ENCODE measurements at places on chromosomes 13 and 19.

- no peaks in the 10 kb centered on the region for H3K4me1 ChIP-seq
- no peak overlapping the region for H3K27ac ChIP-seq
- DNase-seq, result no peak
- H3K4me3 ChIP-seq, result no peak overlapping the region
These were observed 57.0 kb downstream of the RBM26 start for GRCh38 chr13:79349011-79349410.

DNA sequence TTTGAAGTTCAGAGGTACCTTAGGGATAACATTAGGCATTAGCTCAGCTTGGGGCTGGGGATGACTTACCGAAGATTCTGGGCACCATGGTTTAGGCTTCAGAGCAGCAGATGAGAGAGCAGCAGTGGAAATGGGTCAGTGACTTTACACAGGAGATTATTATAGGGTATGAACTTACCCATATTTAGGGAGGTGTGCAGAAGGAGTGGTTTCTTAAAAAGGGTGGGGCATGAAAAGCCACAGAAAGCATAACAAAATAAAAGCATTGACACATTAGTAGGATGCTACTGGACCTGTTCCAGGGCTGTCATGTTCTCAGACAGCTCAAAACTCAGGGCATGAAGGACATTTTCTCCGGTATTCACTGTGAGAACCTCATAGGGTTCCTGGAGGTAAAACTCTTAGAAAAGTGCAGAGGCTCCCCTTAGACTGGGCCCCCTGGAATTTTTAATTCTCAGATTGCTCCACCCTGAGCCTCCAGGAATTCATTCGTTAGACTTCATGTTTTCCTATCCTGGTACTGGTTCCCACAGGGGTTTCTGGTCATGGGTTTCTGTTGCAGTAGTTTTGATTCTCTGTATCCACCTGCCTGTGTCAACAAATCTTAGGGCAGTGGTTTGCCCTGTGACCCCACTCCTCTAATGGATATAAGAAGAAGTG, 20.7 kb downstream of the IGFL1 start:
- no peak for DNase-seq
- no peak overlapping the region for H3K4me3 ChIP-seq
- H3K4me1 ChIP-seq, result no peaks in the 10 kb centered on the region
- no peaks in the 10 kb centered on the region for H3K36me3 ChIP-seq

DNA sequence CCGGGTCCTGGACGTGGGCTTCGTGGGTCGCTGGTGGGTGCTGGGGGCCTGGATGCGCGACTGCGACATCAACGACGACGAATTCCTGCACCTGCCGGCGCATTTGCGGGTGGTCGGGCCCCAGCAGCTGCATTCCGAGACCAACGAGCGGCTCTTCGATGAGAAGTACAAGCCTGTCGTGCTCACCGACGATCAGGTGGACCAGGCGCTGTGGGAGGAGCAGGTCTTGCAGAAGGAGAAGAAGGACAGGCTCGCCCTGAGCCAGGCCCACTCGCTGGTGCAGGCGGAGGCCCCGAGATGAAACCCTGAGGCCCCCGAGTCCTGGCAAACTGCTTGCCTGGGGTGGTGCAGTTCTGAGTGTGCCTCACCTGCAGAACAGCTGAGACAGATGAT, 787 bp downstream of the TIMM29 start:
- peaks cover 10% of the 10 kb centered on the region for H3K27me3 ChIP-seq
- no peaks in the 10 kb centered on the region for H3K36me3 ChIP-seq
- DNase-seq, result no peak
- peaks cover 3% of the 10 kb centered on the region for H3K4me1 ChIP-seq
- peak overlapping the region; percentile 83 for H3K4me3 ChIP-seq

DNA sequence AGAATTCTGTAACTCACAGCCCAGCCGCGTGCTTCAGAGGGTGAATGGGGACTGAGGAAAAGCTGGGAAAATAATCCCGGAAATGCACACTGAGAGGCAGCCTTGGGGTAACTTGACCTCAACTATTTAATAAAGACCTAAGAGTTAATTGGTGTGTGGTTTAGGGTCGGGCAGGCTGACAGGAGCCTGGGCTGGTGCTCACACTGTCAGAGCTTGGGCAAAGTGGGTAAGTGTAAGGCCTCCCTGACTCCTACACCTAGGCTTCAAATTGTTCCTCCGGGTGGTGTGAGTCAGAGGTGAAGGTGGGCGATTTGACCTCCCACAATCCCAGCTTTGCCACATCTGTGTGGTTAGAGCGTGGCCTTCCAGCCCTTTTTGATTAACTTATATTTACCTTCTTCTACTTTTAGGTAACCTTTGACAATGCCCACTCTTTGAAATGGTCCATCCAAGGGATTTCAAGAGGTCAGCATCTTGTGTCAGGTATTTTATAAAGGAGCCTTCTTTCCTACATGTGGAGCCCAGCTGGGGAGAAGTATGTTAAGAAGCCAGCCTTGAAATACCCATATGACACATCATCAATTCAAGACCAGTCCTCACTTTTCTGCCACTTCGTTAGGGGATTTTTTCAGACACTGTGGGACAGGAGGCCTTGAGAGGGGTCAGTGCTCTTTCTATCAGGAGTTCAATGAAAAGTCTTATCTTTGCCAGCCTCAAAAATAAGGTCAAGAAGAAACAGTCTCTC, 114.2 kb downstream of the NUFIP1 start:
- no peak for DNase-seq
- no peaks in the 10 kb centered on the region for H3K4me1 ChIP-seq
- H3K27me3 ChIP-seq, result peaks cover 1% of the 10 kb centered on the region
- peaks cover 9% of the 10 kb centered on the region for H3K36me3 ChIP-seq

DNA sequence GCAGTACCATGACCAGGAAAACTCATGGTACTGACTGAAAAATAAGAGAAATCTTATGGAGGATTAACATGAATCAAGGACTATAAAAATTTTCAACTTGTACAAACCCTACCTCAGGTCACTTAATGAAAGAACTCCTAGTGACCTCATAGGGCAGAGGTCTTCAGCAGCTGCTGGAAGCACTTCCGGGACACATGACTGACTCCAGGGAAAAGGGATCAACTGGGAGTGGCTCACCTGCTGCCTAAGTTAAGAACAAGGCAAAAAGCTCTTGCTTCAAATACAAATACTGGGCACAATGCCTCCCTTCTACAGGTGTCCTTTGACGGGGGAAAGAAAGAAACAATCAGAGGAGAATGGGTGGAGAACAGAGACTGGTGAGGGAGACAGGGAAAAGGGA, 18.6 kb downstream of the DOCK9 start:
- DNase-seq, result no peak
- peaks cover 4% of the 10 kb centered on the region for H3K27me3 ChIP-seq
- H3K4me1 ChIP-seq, result peaks cover 5% of the 10 kb centered on the region
- H3K27ac ChIP-seq, result peak overlapping the region; percentile 35
- H3K36me3 ChIP-seq, result no peaks in the 10 kb centered on the region

DNA sequence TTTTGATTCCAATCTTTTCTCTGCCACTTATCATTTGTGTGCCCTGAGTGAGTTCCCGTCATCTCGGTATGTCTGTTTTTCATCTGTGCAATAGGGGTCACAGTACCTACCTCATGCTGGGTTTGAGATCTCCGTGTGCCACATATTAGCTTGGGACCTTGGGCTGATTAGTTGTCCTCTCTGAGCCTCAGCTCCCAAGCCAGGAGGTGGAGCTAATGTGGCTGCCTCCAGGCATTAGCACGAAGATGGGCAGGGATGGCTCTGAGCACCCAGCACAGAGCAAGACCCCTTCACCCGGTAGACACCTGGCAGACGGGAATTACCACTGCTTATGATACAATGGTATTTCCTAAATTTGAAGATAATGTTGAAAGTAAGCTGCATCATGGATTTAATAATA, 35.8 kb upstream of the XPO4 start:
- no peak overlapping the region for H3K27ac ChIP-seq
- H3K27me3 ChIP-seq, result peaks cover 1% of the 10 kb centered on the region
- no peak for DNase-seq
- no peaks in the 10 kb centered on the region for H3K36me3 ChIP-seq
- no peak overlapping the region for H3K4me3 ChIP-seq

GRCh38 chr13:98221234-98221633, 44.2 kb upstream of the RNF113B start:
- peaks cover 4% of the 10 kb centered on the region for H3K36me3 ChIP-seq
- H3K4me1 ChIP-seq, result peaks cover 33% of the 10 kb centered on the region
- no peak for DNase-seq
- H3K27me3 ChIP-seq, result peaks cover 5% of the 10 kb centered on the region
- H3K4me3 ChIP-seq, result peak overlapping the region; percentile 47

GRCh38 chr19:53537521-53538377, at the start of gene ZNF331:
ZNF331 (plus strand) TSS chr19:53538145; CDS start chr19:53569377, 31,232 bp downstream.
- H3K36me3 ChIP-seq, result no peaks in the 10 kb centered on the region
- no peaks in the 10 kb centered on the region for H3K4me1 ChIP-seq
- H3K27ac ChIP-seq, result peak within 1 kb of the TSS; percentile 89
- peaks cover 8% of the 10 kb centered on the region for H3K27me3 ChIP-seq
- DNase-seq, result peak; percentile 78

GRCh38 chr13:32947411-32948276, 68.6 kb upstream of the KL start:
- peak overlapping the region; percentile 99 for H3K27ac ChIP-seq
- peaks cover 30% of the 10 kb centered on the region for H3K4me1 ChIP-seq
- H3K36me3 ChIP-seq, result peaks cover 8% of the 10 kb centered on the region
- peak; percentile 49 for DNase-seq
- H3K27me3 ChIP-seq, result peaks cover 8% of the 10 kb centered on the region

DNA sequence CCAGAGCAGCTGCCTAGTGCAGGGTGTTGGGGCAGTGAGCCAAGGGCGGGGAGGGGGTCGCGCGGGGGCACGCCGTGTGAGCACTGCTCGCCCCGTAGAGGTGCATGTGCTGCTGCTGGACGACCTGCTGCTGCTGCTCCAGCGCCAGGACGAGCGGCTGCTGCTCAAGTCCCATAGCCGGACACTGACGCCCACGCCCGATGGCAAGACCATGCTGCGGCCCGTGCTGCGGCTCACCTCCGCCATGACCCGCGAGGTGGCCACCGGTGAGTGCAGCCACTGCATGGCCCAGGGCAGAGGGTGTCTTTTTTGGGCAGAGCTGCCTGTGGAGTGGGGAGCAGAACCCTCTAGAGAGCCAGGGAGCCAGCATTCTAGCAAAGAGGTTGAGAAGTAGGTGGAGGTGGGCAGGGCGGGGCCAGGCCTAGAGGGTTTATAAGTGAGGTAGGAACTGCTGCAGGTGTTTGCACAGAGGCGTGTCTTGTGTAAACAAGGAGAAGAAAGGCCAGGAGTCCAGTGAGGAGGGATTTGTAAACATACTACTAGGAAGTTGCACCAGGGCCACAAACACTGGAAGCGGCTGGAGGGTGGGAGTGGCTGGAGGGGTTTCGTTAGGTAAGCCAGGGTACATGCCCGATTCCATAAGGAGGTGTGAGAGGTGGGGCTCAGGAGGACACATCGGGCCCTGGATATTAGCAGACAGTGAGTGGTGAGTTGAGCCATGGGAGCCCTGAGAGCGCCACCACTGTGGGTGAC, 21.3 kb downstream of the ARHGEF1 start:
- H3K27me3 ChIP-seq, result peaks cover 7% of the 10 kb centered on the region
- no peaks in the 10 kb centered on the region for H3K36me3 ChIP-seq
- H3K27ac ChIP-seq, result no peak overlapping the region
- no peak for DNase-seq
- H3K4me3 ChIP-seq, result no peak overlapping the region

GRCh38 chr19:1516395-1516753, 3.6 kb upstream of the ADAMTSL5 start:
- DNase-seq, result no peak
- H3K27me3 ChIP-seq, result peaks cover 10% of the 10 kb centered on the region
- H3K4me1 ChIP-seq, result no peaks in the 10 kb centered on the region
- no peaks in the 10 kb centered on the region for H3K36me3 ChIP-seq
- no peak overlapping the region for H3K27ac ChIP-seq

GRCh38 chr13:48491423-48492095, 41.3 kb downstream of the RCBTB2 start:
- no peaks in the 10 kb centered on the region for H3K4me1 ChIP-seq
- H3K27ac ChIP-seq, result no peak overlapping the region
- no peak for DNase-seq
- no peak overlapping the region for H3K4me3 ChIP-seq

DNA sequence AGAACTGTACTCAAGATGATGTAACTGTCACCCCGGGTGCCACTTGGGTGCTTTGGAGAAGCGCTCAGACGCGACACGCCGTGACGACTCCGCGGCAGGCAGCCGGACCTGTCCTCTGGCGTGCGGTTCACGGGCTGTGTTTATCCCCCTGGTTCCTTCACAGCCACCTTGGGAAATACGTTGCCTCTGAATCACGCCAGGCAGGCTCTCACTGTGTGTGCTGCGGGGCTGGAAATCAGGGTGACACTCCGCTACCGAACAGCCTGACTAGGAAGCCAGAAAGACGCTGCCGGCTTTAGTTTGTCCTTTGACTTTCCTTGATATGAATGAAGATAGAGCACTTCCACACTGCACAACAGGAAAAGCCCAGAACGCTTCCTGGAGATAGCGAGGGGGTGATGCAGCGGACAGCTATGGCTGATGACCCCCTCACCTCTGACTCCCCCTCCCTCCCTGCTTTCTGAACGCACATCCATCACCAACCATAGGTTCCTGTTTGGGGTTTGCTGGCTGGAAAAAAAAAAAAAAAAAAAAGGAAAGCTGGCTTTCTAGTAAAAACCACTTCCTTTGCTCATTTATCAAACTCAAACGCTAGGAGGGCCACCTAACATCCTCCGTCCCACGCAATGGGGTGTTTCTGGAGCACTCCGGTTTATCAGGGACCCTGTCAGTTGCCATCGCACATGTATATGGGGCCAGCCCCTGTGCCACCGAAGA, 3.7 kb upstream of the GP6 start:
- no peak overlapping the region for H3K4me3 ChIP-seq
- no peaks in the 10 kb centered on the region for H3K4me1 ChIP-seq
- DNase-seq, result no peak
- H3K27ac ChIP-seq, result no peak overlapping the region
- H3K36me3 ChIP-seq, result peaks cover 4% of the 10 kb centered on the region

DNA sequence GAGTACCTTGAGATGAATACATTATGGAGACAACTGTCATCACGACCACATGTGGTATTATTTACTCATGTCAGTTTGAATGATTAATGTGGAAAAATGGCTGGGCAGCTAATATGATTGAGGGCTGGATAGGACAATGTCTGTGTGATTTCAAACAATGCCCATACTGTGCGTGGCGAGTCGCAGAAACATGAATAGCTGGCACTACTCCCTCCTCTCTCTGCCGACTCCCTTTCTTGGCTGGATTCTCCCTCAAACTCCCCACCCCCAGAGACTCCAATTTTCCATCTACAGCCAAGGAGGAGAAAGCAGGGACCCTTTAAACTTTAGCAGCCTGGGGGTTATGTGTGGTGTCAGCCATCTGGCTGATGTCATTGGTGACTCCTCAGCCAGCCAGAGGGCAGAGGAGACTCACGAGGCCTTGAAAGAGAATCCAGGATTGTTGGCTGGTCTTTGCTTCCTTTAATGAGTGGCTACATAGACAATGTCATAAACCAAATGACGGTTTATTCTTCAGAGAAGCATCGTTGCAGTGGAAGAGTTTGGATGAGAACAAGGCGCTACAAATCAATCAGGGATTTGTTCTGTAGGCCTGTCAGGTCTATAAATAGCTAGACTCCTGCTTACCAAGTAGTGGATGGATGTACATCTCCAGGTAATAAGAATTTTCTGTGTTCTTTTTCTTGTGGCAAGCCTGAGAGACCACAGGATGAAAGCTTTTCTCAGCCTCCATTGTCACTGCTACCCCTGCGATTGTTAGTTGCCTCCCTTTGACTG, 165.6 kb downstream of the DLEU7 start:
- no peak overlapping the region for H3K4me3 ChIP-seq
- no peak for DNase-seq
- H3K36me3 ChIP-seq, result no peaks in the 10 kb centered on the region
- H3K27me3 ChIP-seq, result no peaks in the 10 kb centered on the region
- no peaks in the 10 kb centered on the region for H3K4me1 ChIP-seq

GRCh38 chr13:104984296-104984818, 1551.1 kb downstream of the EFNB2 start:
- no peak overlapping the region for H3K4me3 ChIP-seq
- no peaks in the 10 kb centered on the region for H3K36me3 ChIP-seq
- peaks cover 10% of the 10 kb centered on the region for H3K4me1 ChIP-seq
- peak overlapping the region; percentile 12 for H3K27ac ChIP-seq
- H3K27me3 ChIP-seq, result no peaks in the 10 kb centered on the region
